ENCODE measurements at places on chromosomes 2 and 18.

DNA sequence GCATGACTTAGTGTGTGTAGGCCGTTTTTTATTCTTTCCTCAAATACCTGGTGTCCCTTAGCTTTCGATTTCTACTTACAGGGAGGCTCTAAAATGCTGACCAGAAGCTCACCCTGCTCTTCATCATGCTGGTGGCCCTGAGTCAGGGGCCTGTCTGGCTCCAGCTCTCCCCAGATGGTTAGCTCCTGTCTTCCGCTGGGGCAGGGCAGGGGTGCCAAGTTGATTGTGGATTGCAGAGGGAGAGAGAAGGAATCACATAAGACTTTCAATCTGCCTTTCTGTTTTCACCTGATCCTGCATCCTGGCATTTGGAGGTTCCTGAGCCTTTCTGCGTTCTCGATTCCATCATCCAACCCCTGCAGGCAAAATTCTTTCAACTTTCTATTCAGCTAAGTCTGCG is 4.2 kb downstream of the CIB4 start:
- peak; percentile 6 for DNase-seq

- DNase-seq, result no peak
Observed at GRCh38 chr18:56959120-56959519, 187.8 kb upstream of the BOD1L2 start.

DNA sequence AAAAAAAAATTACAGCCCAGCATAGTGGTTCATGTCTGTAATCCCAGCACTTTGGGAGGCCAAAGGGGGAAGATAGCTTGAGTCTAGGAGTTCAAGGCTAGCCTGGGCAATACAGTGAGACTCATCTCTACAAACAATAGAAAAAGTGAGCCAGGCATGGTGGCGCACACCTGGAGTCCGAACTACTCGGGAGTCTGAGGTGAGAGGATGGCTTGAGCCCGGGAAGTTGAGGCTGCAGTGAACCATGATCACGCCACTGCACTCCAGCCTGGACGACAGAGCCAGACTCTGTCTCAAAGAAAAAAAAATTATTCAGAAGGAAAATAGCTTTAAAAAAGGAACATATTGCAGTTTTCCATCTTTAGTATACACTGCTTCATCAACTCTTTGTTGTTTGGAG is 47.8 kb downstream of the CYP27C1 start:
- peak; percentile 2 for DNase-seq

DNA sequence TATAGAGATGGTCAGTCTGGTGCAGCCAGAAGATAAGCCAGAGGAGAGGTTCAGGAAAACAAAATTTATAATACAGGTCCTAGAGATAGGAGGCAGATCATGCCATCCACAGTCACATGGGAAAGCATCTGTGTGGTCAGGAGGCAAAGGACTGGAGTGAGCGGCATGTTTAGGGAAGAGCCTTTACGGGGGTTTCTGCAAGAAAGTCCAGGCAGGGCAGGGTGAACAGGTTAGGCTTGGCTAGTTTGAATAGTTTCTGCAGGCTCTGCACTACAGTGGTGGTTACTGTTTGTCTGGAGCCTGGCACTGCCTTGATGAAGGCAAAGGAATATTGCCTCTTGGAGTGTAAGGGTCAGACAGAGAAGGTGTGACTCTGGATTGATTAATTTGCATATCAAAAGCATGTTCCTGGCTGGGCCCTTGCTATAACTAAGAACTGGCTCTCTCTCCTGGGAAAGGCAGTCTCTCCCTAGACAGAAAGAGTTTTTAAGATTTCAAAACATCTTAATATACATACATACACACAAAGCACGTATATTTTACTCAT is 1034.7 kb upstream of the CHAC2 start:
- DNase-seq, result no peak

DNA sequence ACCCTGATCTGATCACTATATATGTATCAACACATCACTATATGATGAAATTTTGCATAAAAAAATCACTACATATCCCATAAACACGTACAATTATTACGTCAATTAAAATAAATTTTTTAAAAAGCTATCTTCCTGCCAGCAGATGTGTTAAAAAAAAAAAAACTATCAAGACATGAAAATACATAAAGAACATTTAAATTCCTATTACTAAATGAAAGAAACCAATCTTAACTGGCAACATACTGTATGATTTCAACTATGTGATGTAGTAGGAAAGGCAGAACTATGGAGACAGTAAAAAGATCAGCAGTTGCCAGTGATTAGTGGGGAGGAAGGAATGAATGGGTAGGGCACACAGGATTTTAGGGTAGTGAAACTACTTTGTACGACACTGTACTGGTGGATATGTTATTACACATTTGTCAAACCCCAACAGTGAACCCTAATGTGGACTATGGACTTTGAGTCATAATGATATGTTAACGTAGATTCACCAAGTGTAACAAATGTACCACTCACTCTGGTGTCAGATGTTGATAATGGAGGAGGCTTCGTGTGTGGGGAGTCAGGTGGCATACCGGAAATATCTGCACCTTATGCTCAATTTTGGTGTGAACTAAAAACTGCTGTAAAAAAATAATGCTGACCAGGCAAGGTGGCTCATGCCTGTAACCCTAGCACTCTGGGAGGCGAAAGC is 27.4 kb downstream of the USP34 start:
- no peak for DNase-seq

- no peak for DNase-seq
Observed at GRCh38 chr2:188388831-188389230, 97.2 kb downstream of the GULP1 start.

GRCh38 chr18:32358075-32358474 is 112.6 kb downstream of the GAREM1 start:
- no peak for DNase-seq

DNA sequence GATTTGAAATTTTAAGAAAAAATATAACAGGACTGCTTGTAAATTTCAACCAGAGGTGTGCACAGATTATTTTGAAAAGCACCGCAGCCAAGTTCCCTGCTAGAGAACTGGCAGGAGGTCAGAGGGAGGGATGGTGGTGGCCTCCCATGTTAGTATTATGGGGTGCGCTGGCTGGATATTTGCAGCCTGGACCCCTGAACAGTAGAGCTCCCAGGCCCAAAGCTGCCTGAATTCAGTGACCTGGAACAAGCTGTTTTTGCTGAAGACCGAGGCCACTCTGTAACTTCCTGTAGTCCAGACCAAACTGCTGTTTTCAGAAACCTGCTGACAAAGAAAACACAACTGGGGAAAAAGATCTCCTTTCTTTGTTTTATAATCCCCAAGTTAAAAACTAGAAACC is 314.3 kb downstream of the TNS1 start:
- no peak for DNase-seq

DNA sequence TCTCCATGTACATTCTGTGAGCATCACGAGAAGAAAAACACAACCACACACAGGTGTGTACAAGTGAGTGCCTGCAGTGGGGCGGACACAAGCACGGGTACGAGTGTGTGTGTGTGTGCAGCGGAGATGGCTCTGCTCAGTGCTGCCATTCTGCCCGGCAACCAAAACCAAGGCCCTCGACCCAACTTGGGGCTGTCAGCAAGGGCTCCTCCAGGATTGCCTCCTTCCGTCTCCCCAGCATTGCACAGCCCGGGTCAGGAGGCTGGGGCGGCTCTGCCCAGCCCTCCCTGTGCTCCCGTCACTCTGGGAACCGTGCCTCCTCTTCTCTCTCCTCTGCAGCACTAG is 66.5 kb downstream of the PXDN start:
- DNase-seq, result no peak

DNA sequence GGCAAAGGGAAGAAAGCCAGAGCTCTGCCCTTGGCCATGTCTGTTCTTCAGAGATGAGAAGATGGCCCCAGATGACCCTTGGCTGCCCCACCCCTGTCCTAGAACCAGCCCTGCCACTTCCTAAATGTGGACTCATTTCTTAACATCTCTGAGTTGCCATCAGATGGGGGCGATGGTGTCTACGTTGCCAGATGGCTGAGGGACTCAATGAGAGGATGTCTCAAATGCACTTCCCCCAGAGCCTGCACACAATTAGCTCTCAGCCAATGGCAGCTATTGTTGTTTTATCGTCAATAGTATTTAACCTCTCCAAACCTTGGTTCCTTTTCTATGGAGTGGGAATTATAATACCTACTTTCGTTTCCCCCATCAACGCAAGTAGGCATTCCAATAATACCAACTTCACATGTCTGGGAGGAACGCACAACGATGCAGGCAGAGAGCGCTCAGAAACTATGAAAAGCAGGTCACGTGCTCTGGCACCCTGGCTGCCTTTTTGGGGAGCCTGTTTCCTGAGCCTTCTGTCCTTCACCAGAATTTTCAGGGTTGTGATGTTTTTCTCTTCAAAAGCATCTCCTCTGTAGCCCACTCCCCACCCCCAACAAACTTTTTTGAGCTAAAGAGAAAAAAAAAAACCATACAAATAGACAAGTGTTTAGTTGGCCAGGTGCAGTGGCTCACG is 100.3 kb downstream of the MCFD2 start:
- DNase-seq, result no peak

DNA sequence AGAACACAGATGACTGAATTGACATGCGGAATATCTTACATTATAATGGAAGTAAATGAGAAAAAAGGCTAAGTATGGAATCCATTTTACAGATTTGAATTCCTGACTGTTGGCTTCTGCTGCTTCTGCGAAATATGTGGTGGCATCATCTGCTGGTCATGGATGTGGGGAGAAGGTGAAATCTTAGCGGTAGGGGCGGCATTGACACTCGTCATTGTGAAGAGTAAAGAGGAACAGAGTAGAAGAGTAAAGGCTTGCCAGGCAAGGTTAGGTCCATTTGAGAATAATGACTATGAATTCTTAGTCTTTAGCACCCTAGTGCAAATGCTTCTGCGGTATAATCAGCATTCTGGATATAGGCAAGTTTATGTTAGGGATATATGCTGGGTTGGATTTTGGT is 32.4 kb downstream of the ACTR3 start:
- no peak for DNase-seq

- DNase-seq, result no peak
Observed at GRCh38 chr18:34959211-34959829, 81.9 kb upstream of the MAPRE2 start.

GRCh38 chr18:39599251-39599650 is 2033.7 kb upstream of the CELF4 start:
- no peak for DNase-seq

GRCh38 chr2:128279009-128279408 is 39.7 kb downstream of the HS6ST1 start:
- DNase-seq, result peak; percentile 59

GRCh38 chr2:23330214-23330613 is 54.8 kb upstream of the KLHL29 start:
- DNase-seq, result no peak

DNA sequence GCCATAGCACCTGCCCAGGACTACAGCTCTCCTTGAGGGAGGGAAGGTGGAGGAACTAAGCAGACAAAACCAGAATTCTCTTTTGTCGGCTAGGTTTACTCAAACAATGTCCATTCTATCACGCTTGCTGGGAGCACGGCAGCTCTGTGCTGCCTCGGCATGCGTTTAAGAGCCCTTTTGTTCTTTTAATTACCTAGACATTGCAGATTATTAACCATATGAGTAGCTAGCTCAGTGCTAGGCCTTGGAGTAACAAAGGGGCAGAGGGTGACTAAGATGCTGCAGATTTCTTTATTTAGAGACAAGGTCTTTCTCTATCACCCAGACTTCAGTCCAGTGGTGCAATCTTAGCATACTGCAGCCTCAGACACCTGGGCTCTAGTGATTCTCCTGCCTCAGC is 11.1 kb downstream of the MSGN1 start:
- no peak for DNase-seq

- DNase-seq, result no peak
Observed at GRCh38 chr2:145813481-145813880, 1293.6 kb upstream of the ZEB2 start.

DNA sequence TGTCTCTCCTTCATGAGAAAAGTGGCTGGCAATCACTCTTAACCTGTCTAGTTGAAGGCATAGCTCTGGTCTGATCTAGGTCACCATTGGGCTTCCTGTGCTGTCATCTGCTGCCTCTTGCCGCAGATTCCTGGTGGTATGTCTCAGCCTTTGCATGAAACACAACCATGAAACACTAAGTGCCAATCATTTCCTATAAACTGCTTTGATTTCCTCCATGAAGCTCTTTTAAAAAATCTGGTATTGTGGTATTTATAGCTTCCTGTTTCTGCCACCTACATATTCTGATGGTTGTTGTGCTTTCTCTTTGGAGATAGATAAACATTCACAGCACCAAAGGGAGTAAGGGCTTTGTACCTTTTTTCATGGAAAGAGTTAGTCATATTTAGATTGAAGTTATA is 120.0 kb upstream of the EPC2 start:
- DNase-seq, result peak; percentile 81

- DNase-seq, result no peak
Observed at GRCh38 chr2:64504774-64505720, 19.1 kb upstream of the AFTPH start.

- peak; percentile 30 for DNase-seq
Observed at GRCh38 chr2:28979041-28979440, 2.1 kb upstream of the TOGARAM2 start.

DNA sequence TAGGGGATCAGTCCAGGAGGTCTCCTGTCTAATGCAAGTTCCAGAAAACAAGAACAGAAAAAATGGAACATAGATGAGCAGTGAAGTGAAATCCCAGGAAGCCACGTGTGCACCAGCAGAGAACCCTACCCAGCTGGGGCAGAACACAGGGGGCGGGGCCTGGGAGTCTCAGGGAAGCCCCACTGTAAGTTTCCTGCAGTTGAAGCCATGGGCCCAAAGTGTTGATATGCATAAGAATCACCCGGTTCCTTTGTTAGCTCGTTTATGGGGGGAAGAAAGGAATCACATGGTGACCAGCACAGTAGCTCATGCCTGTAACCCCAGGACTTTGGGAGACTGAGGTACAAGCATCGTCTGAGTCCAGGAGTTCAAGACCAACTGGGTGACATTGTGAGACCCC is 131.3 kb downstream of the INO80D start:
- no peak for DNase-seq

- no peak for DNase-seq
Observed at GRCh38 chr2:102399499-102400141, 23.3 kb upstream of the IL18RAP start.

DNA sequence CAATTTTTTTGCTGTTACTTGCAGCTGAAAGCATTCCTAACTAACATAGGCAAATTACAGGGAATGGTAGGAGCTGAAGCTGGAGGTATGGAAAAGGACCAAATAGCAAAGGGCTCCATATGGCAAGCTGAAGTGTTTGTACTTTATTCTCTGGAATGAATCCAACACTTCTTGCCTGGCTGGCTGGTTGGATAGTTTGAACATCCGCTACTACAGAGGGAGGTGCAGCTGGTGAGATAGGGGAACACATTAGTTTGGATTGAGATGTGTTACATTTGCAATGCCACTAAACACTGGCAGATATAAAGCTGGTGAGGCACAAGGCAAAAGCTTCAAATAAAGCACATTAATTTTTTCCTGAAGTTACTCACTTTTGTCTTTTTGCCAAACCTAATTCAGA is 291.5 kb downstream of the SP3 start:
- DNase-seq, result no peak

GRCh38 chr2:144240656-144241339 is 279.1 kb downstream of the ZEB2 start:
- no peak for DNase-seq

GRCh38 chr2:238108423-238109183 is 8.5 kb downstream of the ESPNL start:
- peak; percentile 59 for DNase-seq

Measured in activated effector memory CD4-positive, alpha-beta T cell treated with anti-CD3 and anti-CD28 coated beads, Interleukin-2, amount 50 U/mL, for 16 hours (primary cell).